Airway epithelial cell (primary cell): ENCODE measurements at places on chromosomes 2 and 18. TPM values are rescaled to one million over a fixed set of nuclear protein-coding genes. Genes with fewer than 3 reads are reported as not detected.

CNTNAP5 gene
- total RNA-seq = not detected in 2 replicates

CNDP1 gene
- total RNA-seq = not detected in 2 replicates

PNO1 gene
- 19.8 and 20.3 TPM in 2 replicates for total RNA-seq

ACOXL gene
- 0.05 and 0.21 TPM in 2 replicates for total RNA-seq

CTLA4 gene
- total RNA-seq = not detected in 2 replicates

TCF4 gene
- 18.6 and 19.5 TPM in 2 replicates for total RNA-seq

MORN2 gene
- 11.8 and 17.9 TPM in 2 replicates for total RNA-seq
